Purkinje cell (primary cell): ENCODE measurements at places on chromosomes 12 and 14. TPM values are rescaled to one million over a fixed set of nuclear protein-coding genes. Genes with fewer than 3 reads are reported as not detected.

The SLC8A3 gene
- 0.57 and 1.3 TPM in 2 replicates for polyA plus RNA-seq

The IFNG-AS1 gene
- polyA plus RNA-seq = not detected in 2 replicates

The CISTR gene
- polyA plus RNA-seq = 0.62 TPM in 1 of 2 replicates, not detected in the other

The PRIMA1 gene
- 0.21 and 0.30 TPM in 2 replicates for polyA plus RNA-seq

The NFATC4 gene
- 0.81 and 6.9 TPM in 2 replicates for polyA plus RNA-seq

The RPAP3 gene
- 29.8 and 33.5 TPM in 2 replicates for polyA plus RNA-seq

The HOXC5 gene
- polyA plus RNA-seq = not detected in 2 replicates

The POTEM gene
- polyA plus RNA-seq = not detected in 2 replicates

The SLC25A47 gene
- not detected in 2 replicates for polyA plus RNA-seq
